Muscle of back (tissue), 13 donors: ENCODE measurements at places on chromosomes 4 and X.

DNA sequence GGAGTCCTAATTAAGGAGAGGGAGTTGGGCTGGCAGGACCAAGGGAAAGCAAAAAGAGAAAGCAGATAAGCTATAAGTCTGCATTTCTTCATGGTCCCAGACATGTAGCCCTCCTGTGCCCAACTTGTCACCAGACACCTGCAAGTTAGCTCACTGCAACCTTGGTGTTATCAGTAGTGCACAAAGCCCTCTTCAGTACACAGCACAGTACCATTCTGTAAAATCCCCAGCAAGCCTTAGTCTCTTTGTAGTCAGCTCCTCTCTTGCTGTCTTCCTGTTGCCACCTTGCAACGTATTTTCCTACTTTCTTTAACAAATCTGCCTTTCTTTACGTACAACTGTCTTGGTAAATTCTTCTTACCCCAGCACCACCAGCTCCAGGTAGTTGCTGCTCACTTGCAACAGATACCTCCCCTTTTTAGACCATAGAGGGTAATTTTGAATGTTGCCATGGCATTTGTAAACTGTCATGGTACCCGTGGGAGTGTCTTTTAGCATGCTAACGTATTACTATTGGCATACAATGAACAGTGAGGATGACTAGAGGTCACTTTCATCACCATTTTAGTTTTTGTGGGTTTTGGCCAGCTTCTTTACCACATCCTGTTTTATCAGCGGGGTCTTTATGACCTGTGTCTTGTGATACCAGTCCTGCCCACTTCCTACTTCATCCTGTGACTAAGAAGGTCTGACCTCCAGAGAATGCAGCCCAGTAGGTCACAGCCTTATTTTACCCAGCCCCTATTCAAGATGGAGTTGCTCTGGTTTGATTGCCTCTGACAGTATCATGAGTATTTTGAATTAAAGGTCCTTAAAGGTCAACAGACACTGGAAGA is 28.3 kb upstream of the AP1S2 start:
- no peak for DNase-seq

DNA sequence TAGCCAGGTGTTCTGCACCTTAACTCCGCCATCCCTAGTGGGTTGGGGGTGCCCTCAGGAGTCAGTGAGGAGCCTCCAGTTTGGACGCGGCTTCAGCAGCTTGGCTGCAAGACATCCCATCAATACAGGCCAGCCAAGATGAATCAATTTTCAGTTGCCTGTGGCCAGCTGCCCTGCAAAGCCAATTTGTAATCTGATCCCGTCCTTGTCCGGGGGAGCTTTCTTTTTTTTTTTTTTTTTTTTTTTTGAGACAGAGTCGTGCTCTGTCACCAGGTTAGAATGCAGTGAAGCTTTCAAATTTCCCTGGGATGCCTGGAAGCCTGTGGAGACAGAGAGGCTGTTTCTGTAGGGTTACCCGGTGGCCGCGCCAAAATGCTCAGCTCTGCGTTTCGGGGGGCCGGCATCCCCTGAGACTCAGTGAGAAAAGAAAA is 192.5 kb downstream of the ASMT start:
- DNase-seq: peak; percentile 32

- no peak for DNase-seq
Observed at GRCh38 chr4:97770222-97770621, 373.1 kb downstream of the STPG2 start.

GRCh38 chrX:154436374-154436982 is 476 bp upstream of the GDI1 start:
- DNase-seq: peak; percentile 68

DNA sequence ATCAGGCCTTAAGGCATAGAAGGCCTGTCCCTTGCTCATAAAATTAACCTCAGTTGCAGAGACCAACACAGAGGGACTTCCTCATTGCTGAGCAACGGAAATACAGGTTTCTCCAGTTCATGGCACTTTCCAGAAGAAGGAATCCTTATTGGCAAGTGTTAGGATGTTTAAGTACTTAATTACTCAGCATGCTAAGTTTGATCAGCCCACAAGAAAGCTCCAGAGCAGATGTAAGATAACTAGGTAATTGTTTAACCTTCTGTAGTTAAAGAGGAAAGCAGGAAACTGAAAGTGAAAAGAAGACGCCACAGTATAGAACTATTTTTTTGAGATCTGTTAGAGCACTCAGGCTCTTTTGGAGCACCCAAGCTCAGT is 33.5 kb downstream of the SMS start:
- DNase-seq: no peak

DNA sequence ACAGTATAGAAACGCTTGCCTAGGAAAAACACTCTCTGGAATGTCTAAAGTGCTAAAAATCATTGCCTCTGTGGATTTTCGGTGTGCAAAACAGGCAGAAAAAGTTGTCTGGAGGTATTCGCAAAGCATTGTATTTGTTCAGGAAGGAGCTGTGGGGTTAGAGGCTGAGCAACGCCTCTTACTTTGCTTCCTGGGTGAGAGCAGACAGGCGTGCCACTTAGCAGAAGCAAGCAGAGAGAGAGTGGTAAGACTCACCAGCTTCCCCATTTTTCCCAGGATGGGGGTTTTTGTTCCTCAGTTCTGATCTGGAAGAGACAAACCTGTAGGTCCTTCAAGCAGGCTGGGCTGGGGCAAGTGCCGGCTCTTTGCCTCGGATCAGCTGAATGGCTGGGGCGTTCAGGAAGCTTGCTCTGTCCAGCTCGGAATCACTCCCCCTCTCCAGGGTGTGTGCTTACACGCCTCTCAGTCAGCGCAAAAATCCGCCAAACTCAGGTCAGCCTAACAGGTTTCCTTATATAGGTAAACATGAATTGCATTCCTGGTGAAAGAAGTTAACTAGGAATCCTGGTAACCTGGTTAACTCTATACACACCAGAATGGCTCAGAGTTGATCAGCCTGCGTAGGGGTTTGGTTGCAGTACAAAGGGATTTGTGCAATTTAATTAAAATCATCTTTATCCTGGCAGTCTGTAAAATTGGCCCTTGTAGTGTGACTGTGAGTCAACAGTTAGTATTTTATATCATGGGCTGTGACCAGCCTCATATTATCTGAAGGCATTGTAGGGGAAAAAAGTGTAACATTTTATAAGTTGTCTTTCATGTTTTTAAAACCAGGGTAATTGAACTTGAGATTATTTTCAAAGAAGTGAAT is 213.1 kb upstream of the MID1 start:
- peak; percentile 75 for DNase-seq

- no peak for DNase-seq
Observed at GRCh38 chrX:30741545-30741944, 88.3 kb downstream of the GK start.
